NCI-H2107 (cell line): ENCODE measurements at places on chromosomes 1 and 21.

DNA sequence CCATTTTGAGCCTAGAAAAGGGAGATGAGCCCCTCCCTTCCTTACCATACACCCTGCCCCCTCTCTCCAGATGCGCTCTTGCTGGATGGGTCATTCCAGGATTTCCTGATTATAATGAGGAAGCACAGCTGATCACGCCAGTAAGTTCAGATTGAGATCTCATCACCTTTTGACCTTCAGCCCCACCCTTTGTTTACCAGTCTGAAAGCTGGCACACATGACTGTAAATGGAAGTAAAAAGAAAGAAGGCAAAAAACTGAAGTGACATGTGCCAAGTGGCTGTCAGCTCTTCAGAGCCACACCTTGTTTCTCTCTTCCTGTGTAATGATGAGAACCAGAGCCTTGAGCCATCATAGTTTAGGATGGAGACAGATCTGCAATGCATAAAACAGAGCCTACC, 27.9 kb downstream of the S1PR1 start:
- no peak for DNase-seq

DNA sequence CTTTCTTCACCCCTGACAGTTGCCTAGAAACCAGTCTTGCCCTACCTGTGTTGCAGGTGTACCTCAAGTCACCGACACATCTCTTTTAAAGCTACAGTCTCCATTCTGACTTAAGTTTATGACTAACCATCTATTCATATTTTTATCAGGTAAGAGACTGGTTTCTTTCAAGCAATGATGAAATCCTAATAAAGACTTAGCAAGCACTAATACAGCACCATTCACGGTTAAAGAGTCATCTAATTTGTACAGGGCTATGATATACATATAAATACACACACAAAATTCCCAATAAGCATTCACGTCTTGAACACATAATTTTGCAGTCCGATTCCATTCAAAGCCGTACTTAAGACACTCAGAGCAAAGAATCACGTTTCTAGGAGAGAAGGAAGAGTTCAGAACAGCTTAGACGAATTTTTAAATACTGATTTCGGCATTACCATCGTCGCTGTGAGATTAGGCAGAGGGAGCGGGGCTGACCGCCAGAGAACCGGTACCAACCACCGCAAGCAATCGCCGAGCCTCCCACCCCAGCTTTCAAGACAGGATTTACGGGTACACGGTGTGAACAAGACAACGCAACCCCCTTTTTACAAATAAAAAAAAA, 943 bp downstream of the ERRFI1 start:
- no peak for DNase-seq

- DNase-seq = peak; percentile 9
These were observed 12.6 kb downstream of the FLG2 start for GRCh38 chr1:152347116-152347728.

GRCh38 chr1:16342331-16343062, 9.8 kb downstream of the FBXO42 start:
- DNase-seq = no peak

DNA sequence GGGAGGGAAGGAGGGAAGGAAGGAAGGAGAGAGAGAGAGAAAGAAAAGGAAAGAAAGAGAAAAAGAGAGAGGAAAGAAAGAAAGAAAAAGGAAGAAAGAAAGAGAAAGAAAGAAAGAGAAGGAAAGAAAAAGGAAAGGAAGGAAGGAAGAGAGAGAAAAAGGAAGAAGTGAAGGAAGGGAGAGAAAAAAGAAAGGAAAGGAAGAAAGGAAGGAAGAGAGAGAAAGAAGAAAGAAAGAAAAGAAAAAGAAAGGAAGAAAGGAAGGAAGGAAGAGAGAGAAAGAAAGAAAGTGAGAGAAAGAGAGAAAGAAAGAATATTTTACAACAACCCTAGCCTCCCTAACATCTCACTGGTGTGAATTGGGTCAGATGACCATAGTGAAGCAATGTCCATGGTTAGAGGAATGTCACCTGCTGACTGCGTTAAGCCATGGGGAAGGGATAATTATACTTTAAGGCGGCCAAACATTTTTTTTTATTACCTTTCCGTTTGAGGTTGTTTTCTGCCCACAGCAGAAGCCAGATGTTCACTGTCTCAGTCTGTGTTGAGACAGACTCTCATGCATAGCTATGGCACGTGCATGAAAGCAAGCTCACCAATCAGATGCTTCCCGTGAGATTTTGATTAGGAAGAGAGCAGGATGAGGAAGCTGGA, 76.4 kb downstream of the SNRPE start:
- no peak for DNase-seq

DNA sequence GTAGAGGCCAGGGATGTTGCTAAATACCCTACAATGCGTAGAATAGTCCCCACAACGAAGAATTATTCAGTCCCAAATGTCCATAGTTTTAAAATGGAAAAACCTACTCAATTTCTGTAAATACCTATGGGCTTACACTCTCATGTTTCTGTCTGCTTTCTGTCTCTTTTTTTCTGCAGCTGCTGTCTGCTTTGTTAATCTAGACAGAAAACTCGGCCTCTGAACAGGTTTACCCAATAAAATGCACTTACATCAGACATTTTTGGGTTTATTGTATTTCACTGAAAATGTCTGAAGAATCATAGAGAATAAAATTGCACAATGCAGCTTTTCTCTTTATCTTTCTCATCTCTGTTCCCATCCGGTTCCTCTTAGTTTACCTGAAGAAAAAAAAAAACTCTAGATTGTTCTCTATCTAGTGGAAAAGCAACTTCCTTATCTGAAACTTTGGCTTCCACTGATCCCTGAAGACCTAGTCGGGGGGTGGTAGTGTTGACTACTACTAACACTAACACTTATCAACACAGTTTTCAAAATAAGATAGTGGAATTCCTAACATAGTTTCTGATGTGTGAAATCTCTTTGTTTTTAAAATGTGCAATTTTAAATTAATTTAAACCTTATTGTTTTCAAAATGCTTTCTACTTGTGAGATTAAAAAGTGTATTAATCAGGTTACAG, 76.9 kb upstream of the CCDC190 start:
- no peak for DNase-seq

DNA sequence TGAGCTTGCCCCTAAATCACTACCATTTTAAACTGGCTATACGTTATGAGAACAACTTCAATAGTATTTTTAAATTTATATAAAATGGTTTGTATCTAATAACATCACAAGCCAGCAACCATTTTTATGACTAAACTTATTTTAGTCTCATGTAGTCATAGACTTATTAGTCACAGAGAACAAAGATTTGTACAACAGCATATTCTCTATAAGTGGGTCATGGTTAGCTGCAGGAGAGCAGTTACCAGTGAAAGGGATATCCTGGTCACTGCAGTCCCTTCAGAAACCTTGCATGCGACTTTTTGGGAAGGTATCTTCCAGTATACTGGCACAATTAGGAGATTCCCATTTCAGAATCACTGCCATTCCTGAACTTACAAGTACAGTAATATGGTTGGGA, 90.0 kb downstream of the HFM1 start:
- no peak for DNase-seq

DNA sequence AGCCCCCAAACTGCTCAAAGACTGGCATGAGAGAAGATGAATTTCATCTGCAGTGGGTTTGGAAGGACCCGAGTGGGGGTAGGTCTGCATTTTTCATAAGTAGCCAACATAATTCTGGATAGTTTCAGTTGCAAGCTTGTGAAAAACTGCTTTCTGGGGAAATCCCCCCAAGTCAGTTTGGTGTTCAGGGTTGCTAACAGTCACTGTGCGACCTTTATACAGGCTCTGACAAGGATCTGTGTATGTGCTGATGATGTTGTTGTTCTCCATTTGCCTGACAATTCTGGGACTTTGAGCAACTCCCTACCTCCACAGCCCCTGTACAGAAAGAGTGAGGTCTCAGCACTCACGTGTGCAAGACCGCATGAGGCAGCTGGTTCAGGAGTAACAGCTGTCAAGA, 87.9 kb downstream of the SUSD4 start:
- no peak for DNase-seq

DNA sequence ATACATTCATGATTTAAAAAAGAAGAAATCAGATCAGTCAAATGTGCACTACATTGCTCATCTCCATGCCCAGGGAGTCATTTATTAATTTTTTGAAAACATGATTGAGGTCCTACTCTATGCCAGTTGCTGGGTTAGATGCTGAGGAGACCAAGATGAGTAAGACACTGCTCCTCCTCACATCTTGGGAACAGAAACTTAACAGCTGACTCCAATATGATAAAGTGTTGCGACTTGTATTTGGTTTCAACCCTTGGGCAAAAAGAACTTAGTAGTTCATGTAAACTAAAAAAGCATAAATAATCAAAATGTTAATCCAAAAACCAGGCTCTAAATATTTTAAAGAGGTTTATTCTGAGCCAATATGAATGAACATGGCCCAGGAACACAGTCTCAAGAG, 56.9 kb downstream of the OPTC start:
- DNase-seq = no peak

DNA sequence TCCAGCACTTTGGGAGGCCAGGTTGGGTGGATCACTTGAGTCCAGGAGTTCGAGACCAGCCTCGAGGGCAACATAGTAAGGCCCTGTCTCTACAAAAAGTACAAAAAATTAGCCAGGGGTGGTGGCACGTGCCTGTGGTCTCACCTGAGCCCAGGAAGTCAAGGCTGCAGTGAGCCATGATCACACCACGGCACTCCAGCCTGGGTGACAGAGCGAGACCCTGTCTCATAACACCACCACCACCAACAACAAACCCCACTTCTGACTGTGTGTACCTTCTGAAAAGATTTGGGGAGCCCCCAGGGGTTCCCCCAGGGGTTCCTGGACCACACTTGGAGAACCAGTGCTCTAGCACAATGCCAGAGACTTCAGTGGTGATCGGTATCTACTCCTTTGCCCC, 29.9 kb downstream of the NUAK2 start:
- DNase-seq = no peak

DNA sequence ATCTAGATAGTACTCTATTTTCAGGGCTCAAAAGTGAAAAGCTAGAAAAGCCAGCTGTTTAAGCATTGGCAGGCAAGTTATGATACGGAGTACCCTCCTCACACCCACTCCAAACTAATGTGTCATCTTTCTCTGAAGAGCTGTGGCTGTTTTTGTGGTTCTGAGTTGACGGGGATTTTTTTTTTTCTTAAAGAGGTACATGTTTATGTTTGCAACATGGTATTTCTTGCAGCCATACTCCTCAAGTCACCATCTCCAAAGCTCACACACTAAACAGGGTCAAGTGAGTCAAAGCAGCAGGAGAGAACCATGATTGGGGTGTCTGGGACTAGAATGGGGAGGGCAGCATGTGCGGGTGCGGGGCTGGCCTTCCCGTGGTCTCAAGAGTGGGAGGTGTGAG, 347.2 kb downstream of the DISC1 start:
- DNase-seq = no peak
